ENCODE measurements at places on chromosomes 5 and 9.

DNA sequence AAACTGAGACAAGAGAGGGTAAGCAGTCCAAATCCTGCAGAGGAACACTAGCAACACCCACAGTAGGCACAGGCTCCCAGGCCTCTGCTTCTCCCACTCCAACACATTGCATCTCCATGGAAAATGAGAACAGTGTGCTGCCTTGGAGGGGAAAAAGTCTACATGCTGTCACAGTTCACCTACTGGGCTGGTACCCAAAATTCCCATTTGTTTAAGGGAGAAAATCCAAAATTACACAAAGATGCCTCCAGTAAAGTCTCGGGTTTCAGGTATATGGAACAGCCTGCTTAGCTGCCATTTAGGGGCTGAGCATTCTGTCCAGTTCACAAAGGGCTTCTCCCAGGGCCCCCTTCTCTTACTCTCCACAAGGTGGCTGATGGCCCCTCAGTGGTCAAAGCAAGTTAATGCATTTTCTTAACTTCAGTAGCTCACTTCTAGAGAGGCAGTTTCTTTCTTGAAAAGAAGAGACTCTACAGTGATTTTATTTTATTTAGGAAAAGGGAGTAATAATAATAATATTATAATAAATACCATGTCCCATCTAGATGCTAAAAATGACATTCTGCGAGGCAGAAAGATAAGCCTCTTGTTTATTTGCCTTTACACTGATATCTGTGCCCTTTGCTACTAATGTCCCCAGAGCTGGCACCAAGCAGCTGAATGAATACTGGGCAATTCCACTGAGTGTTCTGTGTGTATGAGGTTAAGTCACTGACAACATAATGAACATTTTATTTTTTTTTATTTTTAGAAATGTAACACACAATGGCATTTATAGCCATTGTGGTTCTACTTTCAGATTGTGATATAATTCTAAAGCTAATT is 89.4 kb downstream of the RGS7BP start:
- no peak for DNase-seq

DNA sequence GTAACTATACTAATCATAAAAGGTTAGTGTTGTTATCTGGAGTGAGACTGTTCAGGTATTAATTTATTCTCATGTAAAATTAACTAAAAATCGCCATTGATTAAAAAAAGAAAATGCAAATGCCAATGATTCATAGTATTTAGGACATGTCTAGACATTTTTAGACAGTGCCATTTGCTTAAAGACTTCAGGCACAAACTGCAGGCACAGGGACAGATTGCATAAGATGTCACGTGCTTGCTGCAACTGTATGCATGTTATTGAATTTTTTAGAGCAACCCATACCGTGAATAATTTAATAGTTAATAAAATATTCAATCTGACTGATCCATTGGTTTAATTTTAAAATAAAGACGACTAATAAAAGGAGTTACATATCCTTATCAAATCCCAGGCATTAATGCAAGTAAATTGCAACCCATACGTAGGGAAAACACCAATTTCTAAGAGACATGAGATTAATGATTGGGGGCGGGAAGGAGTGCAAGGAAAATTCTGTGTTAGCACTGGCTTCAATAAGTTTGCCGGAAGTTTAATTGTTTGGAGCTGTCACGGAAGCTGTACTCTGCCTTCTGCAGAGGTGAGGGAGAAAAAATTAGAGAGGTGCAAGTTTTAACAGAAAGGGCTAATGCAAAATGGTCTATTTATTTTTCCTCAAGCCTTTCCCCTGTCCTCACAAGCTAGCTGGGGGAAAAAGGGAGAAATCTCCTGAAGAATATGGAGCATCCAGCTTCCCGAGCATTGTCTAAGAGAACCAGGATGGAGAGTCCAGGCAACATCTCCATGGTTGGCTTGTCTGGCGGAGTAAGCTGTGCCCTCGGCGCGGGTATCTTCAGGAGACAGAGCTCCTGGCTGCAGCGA is 2.9 kb downstream of the EDIL3 start:
- DNase-seq = no peak

GRCh38 chr5:109982966-109983534 is 293.3 kb downstream of the MAN2A1 start:
- DNase-seq = no peak

DNA sequence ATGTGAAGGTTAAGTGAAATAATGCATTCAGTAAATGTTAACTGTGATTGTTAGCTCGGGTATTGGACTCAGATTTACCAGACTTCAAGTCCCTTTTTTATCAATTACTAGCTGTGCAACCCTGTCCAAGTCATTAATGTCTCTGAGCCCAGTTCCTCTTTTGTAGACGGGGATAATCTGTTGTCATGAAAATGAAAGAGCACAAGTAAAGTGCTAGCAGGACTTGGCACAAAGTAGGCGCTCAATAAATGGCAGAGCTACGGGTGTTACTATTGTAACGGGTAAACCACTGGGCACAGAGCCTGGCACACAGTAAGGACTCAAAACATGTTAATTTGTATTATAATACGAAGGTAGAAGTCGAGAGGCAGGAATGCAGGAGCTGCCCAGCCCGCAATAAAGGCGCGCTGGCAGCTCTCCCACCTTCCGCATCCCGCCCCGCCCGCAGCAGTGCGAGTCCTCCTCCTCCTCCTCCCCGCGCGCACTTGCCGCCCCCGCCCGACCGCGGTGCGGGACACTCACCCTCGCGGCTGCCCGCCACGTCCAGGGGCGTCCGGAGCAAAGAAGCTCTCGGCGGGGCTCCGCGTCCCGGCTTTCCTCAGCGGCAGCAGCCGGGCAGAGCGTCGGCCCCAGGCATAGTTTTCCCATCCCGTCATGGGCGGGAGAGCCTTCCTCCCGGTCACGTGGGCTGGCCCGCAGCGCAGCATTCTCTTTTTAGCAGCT is at the start of gene C1QTNF2:
C1QTNF2 (minus strand) TSS at position 637 of the 723 bp plus-strand sequence. CDS start 15,615 bp downstream, outside the sequence.
- DNase-seq = no peak

DNA sequence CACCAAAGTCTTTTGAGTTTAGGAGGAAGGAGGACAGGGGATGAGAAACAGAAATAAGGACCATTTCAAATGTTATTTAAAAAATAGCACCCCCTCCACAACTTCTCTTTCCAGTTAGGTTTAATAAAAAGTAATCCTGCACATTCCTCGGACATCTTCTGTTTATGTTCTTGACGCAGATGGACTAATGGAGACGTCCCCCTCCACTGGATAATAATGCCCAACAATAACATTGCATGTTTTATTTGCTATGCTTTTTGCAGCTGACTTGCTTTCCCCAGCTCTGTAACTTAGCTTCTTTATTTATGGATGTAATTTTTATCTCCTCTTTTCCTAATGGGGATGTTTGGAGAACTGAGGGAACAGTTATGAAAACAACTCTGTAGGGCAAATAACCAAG is 89.5 kb downstream of the MAT2B start:
- no peak for DNase-seq

DNA sequence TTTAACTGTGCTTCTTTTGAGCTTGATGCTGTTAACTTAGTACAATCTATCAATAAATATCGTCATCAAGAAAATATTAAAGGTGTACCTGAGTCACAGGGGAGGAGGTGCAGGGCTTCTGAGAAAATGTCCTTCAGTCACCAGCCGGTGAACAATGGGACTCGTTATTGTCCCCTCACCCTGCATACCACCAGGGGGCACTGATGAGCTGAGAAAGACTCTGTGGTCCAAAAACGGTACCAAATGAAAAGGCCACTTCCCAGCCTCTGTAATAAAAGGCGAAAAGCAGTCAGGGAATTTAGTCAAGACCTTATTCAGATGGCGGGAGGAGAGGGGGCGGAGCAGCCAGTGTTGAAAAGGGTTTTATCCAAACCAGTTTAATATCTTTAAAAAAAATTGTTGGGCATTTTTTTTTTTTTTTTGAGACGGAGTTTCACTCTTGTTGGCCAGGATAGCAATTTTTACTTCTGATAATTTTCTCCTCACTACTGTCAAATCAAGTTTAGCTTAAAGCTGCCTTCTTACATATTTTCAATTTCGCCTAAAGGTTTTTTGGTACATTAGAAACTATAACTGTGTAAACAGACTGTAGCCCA is 271.9 kb upstream of the ADAMTS16 start:
- peak; percentile 59 for DNase-seq

- DNase-seq = no peak
These were observed 369.7 kb downstream of the CDK5RAP2 start for GRCh38 chr9:120210274-120210673.

- no peak for DNase-seq
These were observed 10.9 kb upstream of the GADD45G start for GRCh38 chr9:89593727-89594427.

DNA sequence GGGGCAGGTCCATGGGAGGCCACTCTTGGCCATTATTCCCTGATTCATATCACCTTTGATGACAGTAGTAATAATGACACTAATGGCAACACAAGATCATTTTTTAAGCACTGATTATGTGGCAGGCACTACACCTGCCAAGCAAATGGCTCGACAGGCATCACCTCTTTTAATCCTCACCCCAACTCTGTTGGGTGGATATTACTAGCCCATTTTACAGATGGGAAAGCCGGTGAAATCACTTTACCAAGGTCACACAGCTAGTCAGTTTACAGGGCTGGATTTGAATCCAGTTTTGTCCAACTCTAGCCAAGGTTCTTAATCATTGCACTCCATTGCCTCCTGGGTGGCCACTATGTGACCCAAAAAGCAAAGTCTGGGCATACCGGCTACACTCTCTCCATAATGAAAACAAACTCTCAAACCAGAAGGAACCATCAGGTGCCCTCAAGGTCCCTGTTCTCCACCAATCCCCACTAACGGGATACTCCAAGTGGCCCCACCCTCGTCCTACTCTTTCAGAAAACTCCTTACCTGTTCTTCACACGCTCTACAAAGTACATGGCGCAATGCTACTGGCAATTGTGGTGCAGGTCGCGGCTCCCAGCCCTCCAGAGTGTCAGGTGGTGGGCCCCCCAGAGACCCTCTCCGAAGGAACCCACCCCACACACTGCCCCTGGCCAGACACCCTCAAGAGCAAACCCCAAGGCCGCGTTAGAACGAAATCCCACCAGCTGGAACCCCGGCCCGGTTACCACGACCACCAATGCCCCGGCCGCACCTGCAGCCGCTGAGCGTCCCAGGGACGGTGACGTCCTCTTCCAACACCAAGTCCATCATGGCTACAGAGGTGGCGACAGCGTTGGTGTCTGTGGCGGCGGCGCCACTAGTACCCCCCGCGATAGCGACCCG is 572 bp downstream of the CDK5RAP2 start:
- no peak for DNase-seq

GRCh38 chr5:96280946-96281393 is 152.1 kb downstream of the PCSK1 start:
- DNase-seq = no peak

DNA sequence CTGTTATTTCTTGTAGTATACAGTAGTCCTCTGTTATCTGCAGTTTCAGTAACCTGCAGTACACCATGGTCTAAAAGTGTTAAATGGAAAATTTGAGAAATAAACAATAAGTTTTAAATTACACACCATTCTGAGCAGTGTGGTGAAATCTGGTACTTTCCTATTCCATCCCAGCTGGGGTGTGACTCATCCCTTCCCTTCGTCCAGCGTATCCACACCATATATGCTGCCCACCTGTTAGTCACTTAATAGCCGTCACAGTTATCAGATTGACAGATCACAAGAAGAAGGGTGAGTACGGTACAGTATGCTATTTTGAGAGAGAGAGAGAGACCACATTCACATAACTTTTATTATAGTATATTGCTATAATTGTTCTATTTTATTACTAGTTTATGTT is 28.9 kb downstream of the FAM151B start:
- no peak for DNase-seq

DNA sequence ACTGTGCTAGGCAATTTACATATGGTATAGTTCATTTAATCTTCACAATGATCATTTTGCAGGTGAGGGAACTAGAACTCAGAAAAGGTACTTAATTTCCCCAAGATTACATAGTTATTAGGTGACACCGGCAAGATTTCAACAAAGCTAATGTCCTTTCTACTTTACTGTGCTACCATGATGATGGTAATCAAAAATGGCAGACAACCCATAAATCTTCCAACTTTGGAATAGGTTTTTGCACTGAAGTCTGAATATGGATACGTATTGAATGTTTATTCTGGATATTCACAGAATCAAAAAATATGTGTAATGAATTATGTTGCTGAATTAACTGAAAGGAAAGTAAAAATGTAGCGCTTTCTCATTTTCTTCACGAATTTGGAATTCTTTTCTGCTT is 13.8 kb downstream of the PDCD1LG2 start:
- DNase-seq = no peak

DNA sequence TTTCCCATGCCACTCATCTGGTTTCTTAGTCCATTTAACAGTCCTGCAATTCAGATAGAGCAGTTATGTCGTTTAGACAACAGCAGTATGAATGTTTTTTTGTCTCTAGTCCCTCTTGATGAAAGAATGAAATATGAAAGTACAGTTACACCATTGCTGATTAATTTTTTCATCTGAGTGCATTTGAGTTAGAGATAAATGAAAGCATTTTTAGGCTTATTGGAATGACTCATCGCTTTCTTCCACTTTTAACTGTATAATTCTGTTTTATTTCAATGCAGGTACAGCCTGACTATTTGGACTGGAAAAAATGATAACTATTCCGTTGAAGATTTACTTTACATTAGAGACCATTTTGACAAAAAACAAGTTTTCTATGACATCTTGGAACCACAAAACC is 28.7 kb downstream of the ANKRD34B start:
- no peak for DNase-seq

DNA sequence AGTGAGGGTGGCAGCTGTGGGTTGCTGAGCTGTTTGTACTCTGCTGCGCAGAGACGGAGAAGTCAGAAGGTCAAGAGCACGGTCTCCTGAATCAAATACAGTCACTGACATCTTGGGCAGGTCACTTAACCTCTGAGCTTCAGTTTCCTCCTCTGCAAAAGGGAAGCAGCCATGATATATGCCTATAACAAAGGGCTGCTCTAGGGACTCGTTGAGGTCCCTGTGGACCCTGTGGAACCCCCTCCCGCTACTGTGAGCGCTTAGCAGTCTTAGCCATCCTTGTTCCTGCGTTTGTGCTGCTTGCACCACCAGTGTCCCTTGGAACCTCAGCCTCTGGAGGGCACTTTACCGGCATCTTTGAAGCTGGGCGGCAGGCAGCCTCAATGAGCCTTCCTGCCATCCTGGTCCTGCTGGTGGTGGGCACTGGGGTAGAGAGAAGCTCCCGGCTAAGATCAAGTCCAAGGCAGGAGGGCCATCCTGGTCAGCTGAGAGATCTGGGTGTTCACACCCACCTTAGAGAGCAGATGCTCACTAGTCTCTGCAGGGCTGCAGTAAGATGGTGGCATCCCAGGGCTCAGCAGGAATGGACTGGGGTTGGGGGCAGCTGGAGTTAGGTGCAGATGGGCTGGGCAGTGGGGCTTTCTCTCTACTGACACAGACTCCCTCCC is 8.7 kb downstream of the JADE2 start:
- no peak for DNase-seq

DNA sequence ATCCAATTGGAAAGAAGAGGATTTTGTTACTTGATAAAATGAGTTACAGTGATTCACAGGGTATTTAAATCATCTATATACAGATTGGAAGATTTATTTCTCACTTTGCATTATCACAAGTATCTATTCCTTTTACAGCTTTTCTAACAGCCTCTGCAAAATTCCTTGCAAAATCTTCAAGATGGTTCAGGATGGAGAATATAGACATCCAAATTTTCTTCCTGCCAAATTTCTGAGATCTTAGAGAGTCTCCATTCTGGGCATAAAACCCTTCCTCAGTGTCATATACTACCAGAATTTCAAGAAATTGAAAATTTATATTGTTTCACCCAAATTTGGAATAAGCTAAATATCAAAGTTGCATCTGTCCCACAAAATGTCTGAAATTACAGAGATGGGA is 259.1 kb upstream of the FAM174A start:
- DNase-seq = no peak
